ENCODE measurements at places on chromosomes 3 and 15.

DNA sequence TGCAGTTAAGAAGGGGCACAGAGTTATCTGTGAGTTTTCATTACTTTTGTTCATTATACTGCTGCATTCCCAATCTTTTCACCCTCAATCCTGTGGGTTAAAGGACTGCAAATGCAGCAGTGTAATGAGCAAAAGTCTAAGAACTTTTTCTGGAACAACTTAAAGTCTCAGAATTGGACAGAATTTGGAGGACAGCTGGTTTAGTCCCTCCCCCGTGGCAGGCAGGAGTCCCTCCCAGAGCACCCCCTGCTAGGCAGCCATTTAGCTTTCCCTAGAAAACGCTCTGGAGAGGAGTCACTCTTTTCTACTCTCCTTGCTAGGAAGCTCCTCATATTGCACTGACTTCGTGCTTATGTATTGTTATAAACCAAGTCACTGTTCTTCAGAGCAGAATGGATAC is 156.3 kb upstream of the UBE2E1 start:
- no peak for DNase-seq

DNA sequence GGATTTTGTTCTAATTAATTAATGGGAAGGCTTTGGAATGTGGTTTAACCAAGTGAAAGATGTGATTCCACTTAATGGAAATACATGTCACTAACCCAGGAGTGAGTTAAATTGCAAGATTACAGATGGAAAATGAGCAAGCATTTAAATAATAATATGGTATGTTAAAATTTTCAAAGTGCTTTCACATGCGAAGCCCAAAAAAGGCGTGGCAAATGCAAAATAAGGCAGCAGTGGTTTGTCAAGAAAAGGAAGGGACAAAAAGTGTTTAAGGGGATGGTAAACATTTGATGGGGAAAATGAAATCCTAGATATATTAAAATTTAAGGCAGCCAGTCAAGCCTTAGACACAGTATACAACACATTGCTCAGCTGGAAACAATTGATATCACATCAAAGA is 2.9 kb downstream of the TICRR start:
- DNase-seq = no peak

- no peak for DNase-seq
These were observed 46.1 kb downstream of the IQSEC1 start for GRCh38 chr3:13027154-13027553.

DNA sequence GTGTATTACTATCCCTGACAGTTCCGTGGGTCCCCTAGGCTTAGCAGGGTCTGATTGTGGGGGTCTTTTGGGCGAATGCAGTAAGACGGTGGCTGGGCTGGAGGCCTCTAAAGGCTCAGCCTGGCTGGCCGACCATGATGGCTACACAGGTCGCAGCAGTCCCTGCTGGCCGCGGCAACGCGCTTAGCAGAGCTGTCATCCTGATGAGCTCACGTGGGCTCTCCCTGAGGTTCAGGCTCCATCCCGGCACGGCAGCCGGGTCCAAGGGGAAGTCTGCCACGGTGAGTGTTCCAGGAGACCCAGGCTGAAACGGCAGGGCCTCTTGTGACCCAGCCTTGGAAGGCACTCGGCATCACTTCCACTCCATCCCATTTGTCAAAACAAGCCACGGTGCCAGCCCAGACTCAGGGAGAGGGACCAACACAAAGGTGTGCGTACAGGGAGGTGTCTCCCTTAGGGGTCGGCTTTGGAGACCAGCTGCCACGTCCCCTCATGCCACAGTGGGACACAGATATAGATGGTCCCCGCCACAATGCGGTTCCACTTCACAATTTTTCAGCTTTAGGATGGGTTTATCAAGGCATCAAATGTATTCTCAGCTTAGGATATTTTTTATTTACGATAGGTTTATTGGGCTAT is 101.8 kb downstream of the XXYLT1 start:
- no peak for DNase-seq

- DNase-seq = no peak
These were observed 223.5 kb downstream of the NAALADL2 start for GRCh38 chr3:175082631-175083030.

GRCh38 chr3:183081459-183082183 is 17.7 kb downstream of the MCCC1 start:
- DNase-seq = no peak

- DNase-seq = no peak
These were observed 75.5 kb upstream of the PLSCR5 start for GRCh38 chr3:146680617-146681016.

GRCh38 chr3:184457329-184457728 is 77.5 kb downstream of the CHRD start:
- DNase-seq = no peak

GRCh38 chr15:84973492-84974460 is 7.9 kb upstream of the PDE8A start:
- DNase-seq = no peak

- DNase-seq = no peak
These were observed 35.6 kb downstream of the KLHL6 start for GRCh38 chr3:183519891-183520290.

DNA sequence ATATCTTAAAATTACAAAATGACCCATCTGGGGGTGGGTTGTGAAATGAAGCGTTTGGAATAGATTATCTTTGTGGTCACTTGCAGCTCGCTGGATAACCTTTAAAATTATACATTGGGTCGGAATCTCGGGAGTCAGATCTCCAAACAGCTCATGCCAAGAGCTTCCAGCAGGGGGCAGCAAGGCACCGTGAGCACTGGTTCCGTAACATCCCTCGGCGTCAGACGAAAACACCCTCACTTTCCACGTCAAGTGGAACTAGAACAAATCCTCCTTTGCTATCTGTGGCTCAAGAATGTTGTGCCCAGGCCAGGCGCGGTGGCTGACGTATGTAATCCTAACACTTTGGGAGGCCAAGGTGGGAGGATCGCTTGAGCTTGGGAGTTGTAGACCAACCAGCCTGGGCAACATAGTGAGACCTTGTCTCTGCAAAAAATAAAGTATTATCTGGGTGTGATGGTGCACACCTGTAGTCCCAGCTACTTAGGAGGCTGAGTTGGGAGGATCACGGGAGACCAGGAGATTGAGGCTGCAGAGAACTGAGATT is 31.1 kb downstream of the UMPS start:
- peak; percentile 1 for DNase-seq

GRCh38 chr3:158539414-158540014 is 31.5 kb upstream of the MLF1 start:
- DNase-seq = no peak

DNA sequence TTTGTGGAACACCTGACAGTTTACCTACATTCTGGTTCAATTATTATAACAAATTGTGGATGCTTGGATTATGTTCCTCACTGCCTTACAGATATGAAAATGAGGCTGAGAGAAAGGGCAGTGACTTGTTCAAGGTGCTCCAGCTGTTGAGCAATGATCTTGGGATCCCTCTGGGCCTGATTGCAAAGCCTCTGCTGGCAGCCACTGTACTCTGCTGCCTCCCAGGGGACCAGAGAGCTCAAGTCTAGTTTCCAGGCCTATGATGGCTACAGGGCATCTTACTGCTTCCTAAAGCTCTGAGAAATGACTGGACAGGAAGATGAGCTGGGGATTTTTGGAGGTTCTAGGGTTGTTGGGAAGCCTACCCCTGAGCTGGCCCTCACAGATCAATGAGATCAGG is 2.3 kb upstream of the SHC4 start:
- DNase-seq = no peak

- DNase-seq = no peak
These were observed 244.8 kb downstream of the LRRN1 start for GRCh38 chr3:4043867-4044575.

- DNase-seq = no peak
These were observed 7.9 kb upstream of the RPLP1 start for GRCh38 chr15:69444686-69445085.
